ENCODE measurements at places on chromosomes 3 and 15.
A peak's percentile ranks its signal among the peaks of the same experiment; 100 is the strongest.

GRCh38 chr3:170322566-170323269 lies 34.8 kb upstream of the SKIL start:
- DNase-seq: no peak

DNA sequence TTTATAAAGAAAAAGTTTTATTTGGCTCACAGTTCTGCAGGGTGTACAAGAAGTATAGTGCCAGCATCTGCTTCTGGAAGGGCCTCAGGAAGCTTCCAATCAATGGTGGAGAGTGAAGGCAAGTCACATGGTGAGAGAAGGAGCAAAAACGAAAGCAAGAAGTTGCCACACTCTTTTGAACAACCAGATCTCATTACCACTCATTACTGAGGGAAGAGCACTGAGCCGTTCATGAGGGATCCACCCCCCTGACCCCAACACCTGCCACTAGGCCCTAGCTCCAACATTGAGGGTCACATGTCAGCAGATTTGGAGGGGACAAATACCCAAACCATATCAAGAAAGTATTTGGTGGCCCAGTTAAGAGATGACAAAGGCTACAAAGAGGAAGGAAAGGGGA lies 239.3 kb upstream of the UBE2E1 start:
- no peak for DNase-seq

DNA sequence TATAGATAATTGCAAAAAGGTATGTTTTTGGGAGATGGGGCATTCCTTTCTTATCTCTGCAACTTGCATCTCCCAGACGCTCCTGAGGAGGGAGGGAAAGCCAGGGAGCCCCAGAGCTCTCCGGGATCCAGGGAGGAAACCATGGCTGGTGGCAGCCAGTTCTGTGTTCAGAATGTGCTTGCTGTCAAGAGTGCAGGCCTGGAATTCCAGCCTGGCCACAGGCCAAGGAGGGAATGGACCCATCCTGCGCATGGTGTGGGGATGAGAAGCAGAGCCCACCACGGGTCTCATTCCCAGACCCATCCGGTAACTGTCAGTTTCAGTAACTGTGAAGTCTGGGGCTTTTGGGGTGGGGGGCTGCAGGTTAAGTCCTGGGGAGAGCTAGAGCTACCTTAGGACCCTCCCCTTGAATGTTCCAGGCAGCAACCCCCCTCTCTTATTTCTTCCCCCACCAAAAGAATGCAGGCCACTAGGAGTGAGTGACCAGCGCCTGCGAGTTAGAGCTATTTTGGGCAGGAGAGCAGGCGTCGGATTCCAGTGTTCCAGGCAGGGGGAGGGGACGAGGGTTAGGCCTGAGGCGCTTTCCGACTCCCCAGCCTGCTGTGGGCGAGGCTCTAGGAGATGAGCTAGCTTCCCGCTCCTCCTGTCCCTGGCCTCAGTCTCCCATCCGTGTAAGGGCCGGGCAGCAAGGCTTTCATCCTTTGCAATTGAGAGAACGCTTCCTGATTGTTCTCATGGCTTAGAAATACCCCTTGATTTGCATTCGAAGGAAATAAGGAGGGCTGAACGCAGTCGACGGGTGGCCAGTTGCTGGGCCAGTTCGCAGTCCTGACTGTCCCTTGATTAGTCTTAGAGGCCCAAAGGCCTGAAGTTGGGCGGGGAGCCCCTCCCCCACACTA lies 781 bp upstream of the DAG1 start:
- DNase-seq: peak; percentile 57

DNA sequence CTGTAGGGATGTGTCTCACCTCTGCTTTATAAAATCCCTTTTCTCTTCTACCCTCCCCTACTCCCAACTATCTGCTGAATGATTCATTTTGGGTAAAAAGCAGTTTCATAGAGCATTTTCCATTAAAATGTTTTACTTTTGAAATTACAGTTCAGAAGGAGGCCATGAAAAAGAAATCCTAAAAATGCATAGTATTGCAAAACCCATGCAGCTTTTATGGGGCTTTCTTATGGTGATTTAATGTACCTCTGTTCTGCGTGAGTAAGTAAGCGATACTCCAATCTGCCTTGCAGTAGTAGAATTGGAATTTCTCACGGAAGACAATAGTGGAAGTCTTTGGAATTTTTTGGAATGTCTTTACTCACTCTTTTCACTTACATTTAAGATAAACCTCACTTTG lies 111.9 kb downstream of the ARPP21 start:
- no peak for DNase-seq

DNA sequence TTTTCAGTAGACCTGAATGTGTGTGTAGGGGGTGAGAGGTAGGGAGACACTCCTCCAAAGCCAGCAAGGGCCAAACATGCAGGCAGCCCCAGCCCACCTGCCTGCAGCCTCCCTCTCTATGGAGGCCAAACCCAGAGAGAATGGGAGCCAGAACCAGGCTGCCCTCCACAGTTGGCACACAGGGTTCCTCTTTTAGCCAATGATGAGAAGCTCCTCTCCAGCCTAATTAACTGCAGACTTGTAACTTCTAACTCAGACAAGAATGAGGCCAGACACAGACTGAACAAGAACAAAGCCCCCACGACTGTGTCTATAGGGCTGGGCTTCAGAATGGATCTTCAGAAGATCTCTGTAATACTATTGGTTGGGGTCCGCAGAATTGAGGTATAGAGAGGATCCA lies 12.3 kb upstream of the TLE3 start:
- no peak for DNase-seq

- DNase-seq: no peak
These were observed 71.3 kb downstream of the CPN2 start for GRCh38 chr3:194279701-194280360.
